ENCODE measurements at places on chromosomes 12 and 14.
A peak's percentile ranks its signal among the peaks of the same experiment; 100 is the strongest.

GRCh38 chr12:117052386-117053049 is 46.7 kb downstream of the TESC start:
- DNase-seq: no peak

DNA sequence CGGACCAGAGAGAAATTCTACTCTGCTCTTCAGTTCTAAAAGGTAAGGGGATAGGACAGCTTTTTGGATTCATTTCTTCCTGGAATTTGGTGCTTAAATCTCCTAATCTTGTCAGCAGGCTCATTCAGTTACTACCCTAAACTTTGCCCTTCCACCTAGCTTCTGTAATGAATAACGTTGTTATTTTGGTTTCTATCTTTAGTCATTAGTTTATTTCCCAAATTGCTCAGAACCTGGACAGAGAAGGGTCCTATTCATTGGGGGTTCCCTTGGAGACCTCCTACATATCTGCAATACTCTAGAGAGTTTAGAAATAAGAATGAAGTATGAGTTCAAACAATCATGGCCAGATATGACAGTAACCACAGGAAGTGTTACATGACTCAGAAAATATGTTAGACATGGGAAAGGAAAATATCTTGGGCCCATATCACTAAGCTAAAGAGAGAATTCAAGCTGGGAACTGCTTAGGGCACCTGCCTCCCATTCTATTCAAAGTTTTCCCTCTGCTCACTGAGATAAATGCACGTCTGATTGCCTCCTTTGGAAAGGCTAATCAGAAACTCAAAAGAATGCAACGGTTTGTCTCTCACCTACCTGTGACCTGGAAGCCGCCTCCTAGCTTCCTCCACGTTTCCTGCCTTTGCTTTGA is 87.9 kb downstream of the GAS2L3 start:
- DNase-seq: no peak

- DNase-seq: no peak
These were observed 16.9 kb downstream of the LRCOL1 start for GRCh38 chr12:132593521-132593920.

GRCh38 chr12:130041983-130042812 is 120.1 kb upstream of the FZD10 start:
- DNase-seq: peak; percentile 3

- no peak for DNase-seq
These were observed 10.3 kb downstream of the DCP1B start for GRCh38 chr12:1993871-1994371.

- DNase-seq: peak; percentile 53
These were observed 972.6 kb downstream of the TMTC2 start for GRCh38 chr12:83659321-83659720.
